Activated CD4-positive, alpha-beta memory T cell treated with anti-CD3 and anti-CD28 coated beads, Interleukin-2, amount 10 ng/mL, durations not matched to agents 7 days and 5 days (primary cell): ENCODE measurements at places on chromosomes 1 and 21. TPM values are rescaled to one million over a fixed set of nuclear protein-coding genes. Genes with fewer than 3 reads are reported as not detected.

CELA3B gene
- total RNA-seq: not detected

ASTN1 gene
- not detected for total RNA-seq

OR10J1 gene
- total RNA-seq: not detected

TCHHL1 gene
- not detected for total RNA-seq

HEYL gene
- not detected for total RNA-seq

FCGR2B gene
- 0.25 TPM for total RNA-seq

NTMT2 gene
- not detected for total RNA-seq
